ENCODE measurements at places on chromosomes 2 and 18.

DNA sequence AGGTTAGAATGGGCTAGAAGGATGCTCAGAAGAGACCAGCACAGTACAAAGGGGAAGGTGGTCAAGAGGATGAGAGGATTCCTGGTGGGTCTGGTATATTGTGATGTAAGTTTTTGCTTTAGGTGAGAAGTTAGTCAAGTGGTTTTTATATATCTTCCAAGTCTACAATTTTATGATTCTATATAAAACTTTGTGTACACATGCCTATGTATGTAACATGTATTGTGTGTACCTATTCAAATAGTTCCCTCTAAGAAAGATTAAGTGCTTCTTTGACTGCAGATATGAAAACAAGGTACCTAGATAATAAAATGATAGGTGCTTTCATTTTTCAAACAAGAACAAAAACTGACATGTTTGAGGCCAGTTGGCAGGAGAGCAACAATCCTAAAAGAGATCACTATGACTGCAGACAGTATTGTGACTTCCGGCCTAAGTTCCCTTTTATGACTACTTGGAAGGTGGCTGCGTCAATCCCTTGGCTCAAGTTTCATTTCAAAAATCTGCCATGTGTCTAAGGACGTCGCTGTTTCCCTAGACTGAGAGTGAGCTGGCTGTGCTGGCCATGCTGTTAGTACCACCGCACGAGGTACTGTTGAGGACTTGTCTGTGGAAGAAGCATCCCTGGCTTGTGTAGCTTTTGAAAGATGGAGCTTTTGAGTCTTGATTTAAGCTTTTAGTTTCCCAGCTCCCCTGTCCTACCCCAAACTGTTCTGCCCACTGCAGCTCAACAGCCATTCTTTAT lies 123.1 kb downstream of the PRPF40A start:
- DNase-seq, result no peak

GRCh38 chr2:56197816-56198215 lies 14.0 kb downstream of the CCDC85A start:
- no peak for DNase-seq

DNA sequence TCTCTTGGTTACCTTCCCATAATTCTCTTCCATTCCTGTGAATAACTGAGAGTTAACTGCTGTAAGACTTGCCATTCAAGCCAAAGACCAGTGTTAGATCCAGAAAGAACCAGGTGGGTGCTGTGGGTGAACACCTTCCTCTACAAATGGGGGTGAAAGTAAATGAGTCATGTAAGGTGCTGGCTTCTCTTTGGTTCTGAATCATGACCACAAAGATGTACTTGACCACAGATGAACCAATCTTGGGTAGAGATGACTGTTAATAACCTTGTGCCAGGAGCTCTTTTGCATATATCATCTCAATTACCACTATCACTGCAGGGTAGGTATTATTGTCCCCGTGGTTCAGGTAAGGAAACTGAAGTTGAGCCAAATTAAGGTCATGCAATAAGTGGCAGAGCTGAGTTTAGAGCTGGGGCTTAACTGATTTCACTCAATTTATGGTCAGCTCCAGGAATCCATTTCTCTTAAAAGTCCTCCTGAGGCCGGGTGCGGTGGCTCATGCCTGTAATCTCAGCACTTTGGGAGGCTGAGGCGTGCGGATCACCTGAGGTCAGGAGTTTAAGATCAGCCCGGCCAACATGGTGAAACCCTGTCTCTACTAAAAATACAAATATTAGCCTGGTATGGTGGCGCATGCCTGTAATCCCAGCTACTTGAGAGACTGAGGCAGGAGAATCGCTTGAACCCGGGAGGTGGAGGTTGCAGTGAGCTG lies 244.9 kb upstream of the CXCR4 start:
- no peak for DNase-seq

- DNase-seq, result no peak
Observed at GRCh38 chr18:22543769-22544168, 126.1 kb upstream of the CTAGE1 start.

All from ELR (cell line).